Breast epithelium (tissue), 4 donors: ENCODE measurements at places on chromosomes 11 and 22.

GRCh38 chr22:41398921-41399320 lies 17.2 kb downstream of the TEF start:
- DNase-seq, result no peak

DNA sequence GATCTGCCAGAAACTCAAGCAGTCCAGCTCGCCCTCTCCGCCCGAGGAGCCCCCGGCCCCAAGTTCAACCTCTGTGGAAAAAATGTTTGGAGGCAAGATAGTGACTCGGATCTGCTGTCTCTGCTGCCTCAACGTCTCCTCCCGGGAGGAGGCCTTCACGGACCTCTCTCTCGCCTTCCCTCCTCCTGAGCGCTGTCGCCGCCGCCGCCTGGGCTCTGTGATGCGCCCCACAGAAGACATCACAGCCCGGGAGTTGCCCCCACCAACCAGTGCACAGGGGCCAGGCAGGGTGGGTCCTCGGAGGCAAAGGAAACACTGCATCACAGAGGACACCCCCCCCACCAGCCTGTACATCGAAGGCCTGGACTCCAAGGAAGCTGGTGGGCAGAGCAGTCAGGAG lies 20.8 kb downstream of the USP35 start:
- DNase-seq, result peak; percentile 47

DNA sequence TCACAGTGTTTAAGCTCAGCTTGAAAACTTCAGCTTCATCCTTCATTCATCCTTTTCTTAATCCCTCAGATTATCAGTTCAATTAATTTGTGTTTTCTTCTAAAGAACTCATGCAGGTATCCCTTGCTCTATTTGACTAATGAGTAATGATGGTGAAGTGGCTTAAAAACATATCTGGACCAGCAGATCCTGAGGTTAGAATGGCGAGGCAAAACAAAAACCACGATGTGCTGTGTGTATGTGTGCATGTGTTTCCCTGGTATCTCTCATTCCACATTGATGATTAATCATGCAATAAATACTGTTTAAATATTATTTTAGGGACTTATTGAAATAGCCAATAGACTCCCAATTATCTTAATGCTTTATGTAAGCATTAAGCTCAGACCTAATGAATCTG lies 437.0 kb downstream of the DYNC2H1 start:
- DNase-seq, result no peak

DNA sequence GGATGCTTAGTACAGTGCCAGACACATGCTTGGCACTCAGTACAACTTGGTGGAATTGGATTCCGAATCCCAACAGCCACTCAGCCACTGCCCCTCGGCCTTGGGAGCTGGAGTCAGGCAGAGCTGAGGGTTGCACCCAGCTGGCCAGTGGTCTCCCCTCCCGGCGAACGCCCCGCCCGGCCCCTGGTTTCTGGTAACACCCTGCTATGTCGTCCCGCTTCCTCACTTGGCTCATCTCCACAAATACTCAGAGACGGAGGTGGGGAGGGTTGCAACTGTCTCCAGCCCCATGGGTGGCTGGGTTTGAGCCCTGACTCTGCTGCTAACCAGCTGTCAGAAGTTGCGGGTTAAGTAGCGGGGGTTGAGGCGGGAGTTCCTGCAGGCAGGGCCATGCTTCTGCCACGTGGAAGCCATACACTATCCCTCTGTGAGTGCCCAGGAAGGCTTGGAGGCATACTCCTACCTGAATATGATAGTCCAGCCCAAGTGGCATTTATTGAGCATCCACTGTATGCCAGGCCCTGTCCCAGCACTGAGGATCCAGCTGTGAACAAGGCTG lies 67.1 kb downstream of the GRIK4 start:
- no peak for DNase-seq

DNA sequence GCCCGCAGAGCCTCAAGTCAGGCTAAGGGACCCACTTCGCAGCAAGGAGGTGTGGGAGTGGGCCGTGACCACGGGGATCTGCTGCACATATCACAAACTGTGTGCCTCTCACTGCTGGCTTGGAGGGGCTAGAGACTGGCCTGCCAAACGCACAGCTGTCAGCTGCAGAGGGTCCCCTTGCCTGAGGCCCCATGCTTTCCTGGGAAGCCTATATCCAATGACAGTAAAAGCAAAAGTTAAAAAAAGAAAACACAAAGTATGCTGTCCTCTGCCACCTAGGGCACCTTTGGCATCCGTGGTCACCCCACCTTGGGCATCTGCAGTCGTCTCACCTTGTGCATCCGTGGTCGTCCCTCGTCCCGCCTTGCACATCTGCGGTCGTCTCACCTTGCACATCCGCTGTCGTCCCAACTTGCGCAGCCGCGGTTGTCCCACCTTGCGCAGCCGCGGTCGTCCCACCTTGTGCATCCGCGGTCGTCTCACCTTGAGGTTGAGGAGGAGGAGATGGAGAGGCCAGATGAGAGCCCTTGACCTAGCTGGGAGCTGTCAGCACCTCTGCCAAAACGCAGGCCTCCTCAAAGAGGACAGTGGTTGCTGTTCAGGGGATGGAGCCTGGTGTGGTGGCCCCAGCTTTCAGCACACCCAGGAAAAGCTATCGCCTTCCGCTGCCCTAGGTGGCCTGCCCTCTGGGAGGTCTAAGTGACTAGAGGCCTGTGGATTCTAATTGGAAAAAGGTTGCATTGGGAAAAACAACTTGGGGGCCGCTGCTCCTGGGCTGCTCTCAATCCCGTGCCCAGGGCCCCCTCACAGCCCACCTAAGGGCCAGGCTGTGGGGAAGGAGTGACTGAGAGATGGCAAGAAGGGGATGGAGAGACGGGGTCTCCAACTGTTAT lies 90.5 kb downstream of the MYEOV start:
- no peak for DNase-seq

- DNase-seq, result no peak
Measured at GRCh38 chr22:35071784-35072183, 5.8 kb downstream of the ISX start.
